Stimulated activated memory B cell treated with anti-CD40 and anti-IgM and Interleukin-4, amounts not matched to agents 10 μg/mL and 1 μg/mL and 100 μg/mL, for 72 hours (primary cell): ENCODE measurements at places on chromosomes 12 and 14.

DNA sequence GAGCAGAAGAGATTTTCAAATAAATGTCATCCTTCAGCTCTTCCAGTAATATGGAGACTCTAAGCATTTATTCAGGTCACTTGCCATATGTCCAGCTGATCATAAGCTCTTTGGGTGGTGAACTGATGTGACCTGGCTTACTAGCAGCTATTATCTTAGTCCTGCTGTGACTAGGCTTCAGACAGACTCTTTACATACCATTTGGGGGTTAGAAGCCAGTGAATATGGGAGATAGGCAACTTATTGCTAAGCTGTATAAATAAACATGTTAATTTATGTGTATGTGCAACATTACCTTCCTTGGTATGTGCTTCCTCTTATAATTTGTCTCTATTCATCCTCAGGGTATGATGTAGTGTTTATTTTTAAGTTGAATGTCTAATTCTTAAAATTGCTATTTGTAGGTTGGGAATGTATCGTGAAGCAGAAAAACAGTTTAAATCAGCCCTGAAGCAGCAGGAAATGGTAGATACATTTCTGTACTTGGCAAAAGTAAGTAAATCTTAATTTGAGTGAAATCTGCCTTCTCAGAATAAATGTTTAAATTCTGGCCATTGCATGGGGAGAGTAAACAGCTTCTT, 32.4 kb downstream of the TTC8 start:
- no peak for ATAC-seq
- H3K27ac ChIP-seq = no peak overlapping the region
- H3K36me3 ChIP-seq = peaks cover 21% of the 10 kb centered on the region
- H3K4me3 ChIP-seq = no peak overlapping the region
- no peaks in the 10 kb centered on the region for H3K27me3 ChIP-seq

DNA sequence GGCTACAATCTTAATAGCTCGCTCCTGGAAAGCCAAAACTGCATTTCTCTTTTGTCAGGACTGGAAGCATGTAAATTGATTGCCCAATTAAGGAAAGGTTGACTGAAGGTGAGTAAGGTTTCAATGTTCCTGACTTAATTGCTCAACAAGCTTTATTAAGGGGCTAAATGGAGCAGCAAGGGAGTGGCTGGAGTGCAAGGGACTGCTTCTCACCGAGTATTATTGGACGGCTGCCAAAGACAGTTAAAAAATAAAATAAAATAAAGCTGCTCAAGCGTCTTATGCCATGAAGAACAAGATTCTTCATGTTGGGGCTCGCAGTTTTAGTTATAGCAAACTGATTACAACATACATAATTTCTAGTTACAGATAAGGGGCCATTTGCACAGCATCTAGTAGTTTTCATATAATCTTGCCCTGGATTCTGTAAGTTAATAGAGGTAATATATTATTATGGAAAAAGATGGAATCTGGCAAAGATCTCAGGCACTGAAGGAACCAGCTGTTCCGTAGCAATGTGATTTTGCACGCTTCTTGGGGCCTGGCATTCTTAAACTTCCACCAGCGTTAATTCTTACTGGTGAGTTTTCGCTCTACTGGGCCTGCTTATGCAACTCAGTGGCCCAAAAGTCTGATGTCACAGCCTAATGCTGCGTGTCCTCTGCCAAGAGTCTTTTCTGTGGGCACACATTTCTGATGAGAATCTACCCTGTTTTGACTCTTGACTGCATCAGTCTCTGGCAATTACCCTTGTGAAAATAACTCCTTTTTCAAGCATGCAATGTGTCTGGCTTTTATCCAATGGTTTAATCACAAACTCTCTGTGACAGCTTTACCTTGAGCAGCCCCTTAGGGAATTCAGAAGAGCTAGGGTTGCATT, 108.5 kb downstream of the SLC38A1 start:
- H3K4me1 ChIP-seq = peaks cover 7% of the 10 kb centered on the region
- ATAC-seq = no peak
- H3K36me3 ChIP-seq = peaks cover 13% of the 10 kb centered on the region
- H3K27me3 ChIP-seq = no peaks in the 10 kb centered on the region
- no peak overlapping the region for H3K27ac ChIP-seq

GRCh38 chr12:6722863-6723262, 983 bp upstream of the COPS7A start:
- peaks cover 15% of the 10 kb centered on the region for H3K4me1 ChIP-seq
- no peak overlapping the region for H3K27ac ChIP-seq
- no peak for ATAC-seq
- H3K27me3 ChIP-seq = no peaks in the 10 kb centered on the region

DNA sequence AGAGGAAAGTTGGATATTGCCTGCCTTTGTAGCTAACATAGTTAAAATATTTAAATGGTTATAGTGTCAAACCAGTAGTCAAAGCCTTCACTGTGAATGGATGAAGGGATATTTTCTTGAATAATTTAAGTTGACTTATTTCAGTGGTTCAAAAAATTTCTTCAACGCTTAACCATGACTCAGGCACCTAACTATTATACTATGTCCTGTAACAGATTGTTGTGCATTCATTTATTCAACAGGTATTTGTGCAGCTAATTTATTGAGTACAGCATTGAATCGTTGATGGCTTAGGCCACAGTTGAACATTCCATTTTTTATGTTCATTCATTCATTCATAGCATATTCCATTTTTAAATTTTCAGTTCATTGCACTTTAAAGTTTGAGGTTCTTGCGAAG, 9.2 kb downstream of the HIF1A start:
- peaks cover 59% of the 10 kb centered on the region for H3K4me1 ChIP-seq
- H3K4me3 ChIP-seq = no peak overlapping the region
- peaks cover 20% of the 10 kb centered on the region for H3K36me3 ChIP-seq
- ATAC-seq = no peak
- no peaks in the 10 kb centered on the region for H3K27me3 ChIP-seq
- no peak overlapping the region for H3K27ac ChIP-seq

DNA sequence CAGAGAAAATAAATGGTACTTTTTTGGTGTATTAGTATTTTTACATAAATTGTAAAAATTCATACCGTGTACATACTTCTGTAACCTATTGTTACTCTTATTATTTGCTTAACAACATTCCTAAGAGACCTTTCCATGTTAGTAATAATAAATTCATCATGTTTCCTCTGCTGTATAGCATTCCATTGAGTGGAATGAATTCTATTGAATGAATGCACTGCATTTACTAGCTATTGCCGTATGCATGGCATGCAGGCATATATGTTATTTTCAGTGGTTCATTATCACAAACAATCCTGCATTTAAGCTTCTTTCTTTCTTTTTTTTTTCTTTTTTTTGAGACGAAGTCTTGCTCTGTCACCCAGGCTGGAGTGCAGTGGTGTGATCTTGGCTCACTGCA, 137.6 kb upstream of the TBX3 start:
- no peak overlapping the region for H3K4me3 ChIP-seq
- H3K36me3 ChIP-seq = no peaks in the 10 kb centered on the region
- no peak for ATAC-seq
- no peaks in the 10 kb centered on the region for H3K4me1 ChIP-seq
- H3K27me3 ChIP-seq = no peaks in the 10 kb centered on the region

- peaks cover 32% of the 10 kb centered on the region for H3K4me1 ChIP-seq
- peak; percentile 46 for ATAC-seq
- H3K27ac ChIP-seq = peak overlapping the region; percentile 77
- H3K4me3 ChIP-seq = peak overlapping the region; percentile 80
- H3K36me3 ChIP-seq = no peaks in the 10 kb centered on the region
Measured at GRCh38 chr14:100547633-100548294, 39.5 kb downstream of the BEGAIN start.

GRCh38 chr12:109892748-109893147, 7.3 kb upstream of the TCHP start:
- H3K27me3 ChIP-seq = no peaks in the 10 kb centered on the region
- no peak overlapping the region for H3K4me3 ChIP-seq
- peak overlapping the region; percentile 9 for H3K27ac ChIP-seq
- ATAC-seq = peak; percentile 75

DNA sequence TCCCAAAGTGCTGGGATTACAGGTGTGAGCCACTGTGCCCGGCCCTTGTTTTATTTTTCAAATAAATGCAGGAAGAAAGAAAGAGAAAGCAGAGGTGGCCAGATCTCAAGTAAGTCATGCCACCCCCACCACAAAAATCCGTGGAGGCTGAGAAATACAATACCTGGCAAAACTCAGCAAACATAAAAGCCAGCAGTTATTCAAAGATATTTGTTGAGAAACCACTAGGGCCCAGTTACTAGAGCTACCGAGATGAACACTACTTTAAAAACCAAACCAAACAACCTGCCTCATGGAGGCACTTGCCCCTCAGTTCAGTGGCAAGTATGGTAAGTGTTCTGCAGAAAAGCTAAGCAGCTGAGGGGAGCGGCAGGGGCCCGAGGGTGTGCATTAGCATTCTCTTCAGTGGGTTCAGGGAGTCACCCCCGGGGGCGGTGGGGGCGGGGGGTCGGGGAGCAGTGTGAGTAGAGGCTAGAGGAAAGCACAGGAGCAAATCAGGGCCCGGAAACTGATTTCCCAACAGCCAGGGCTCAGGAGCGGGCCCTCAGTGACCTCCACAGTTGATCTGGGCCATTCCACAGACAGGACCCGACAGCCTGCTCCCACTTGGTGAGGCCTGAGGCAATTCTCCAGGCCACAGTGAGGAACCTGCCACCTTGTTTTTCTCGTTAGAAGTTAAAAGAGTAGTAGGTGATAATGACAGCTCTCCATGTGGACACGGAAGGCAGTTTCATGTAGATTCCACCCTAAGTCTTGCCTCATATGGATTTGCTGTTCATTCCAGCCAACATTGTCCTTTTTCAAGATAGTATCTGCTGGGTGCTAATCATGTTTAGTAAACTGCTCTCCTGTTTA, 8.6 kb downstream of the EVL start:
- no peaks in the 10 kb centered on the region for H3K27me3 ChIP-seq
- H3K36me3 ChIP-seq = peaks cover 48% of the 10 kb centered on the region
- peaks cover 94% of the 10 kb centered on the region for H3K4me1 ChIP-seq

- H3K27me3 ChIP-seq = peaks cover 10% of the 10 kb centered on the region
- H3K36me3 ChIP-seq = no peaks in the 10 kb centered on the region
- no peaks in the 10 kb centered on the region for H3K4me1 ChIP-seq
- no peak overlapping the region for H3K27ac ChIP-seq
- ATAC-seq = no peak
- H3K4me3 ChIP-seq = no peak overlapping the region
Measured at GRCh38 chr12:42853370-42854140, 264.0 kb upstream of the PRICKLE1 start.

DNA sequence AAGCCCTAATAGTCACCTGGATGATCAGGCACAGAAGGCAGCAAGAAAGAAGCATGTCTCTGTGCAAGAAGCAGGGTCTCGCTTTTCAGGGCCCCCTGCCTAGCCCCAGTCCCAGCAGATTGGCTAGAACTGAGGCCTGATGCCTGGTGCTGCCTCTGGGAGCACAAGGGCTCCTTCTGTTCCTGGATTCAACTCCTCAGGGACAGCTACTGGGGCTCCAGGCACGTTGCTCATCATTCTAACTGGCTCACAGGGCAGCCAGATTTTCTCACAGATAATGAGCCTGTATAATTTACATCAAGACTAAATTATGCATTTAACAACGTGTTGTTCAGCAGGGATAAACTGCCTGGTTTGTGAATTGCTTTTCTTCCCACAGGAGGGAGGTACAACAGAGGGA, 106.5 kb upstream of the PLXNC1 start:
- H3K4me3 ChIP-seq = no peak overlapping the region
- no peaks in the 10 kb centered on the region for H3K36me3 ChIP-seq
- no peaks in the 10 kb centered on the region for H3K4me1 ChIP-seq
- no peak overlapping the region for H3K27ac ChIP-seq
- ATAC-seq = no peak

GRCh38 chr12:116964054-116965050, 53.6 kb downstream of the FBXW8 start:
- H3K36me3 ChIP-seq = peaks cover 50% of the 10 kb centered on the region
- no peak overlapping the region for H3K4me3 ChIP-seq

GRCh38 chr12:122235741-122236140, 9.9 kb upstream of the DIABLO start:
- H3K27ac ChIP-seq = no peak overlapping the region
- peaks cover 59% of the 10 kb centered on the region for H3K36me3 ChIP-seq
- no peaks in the 10 kb centered on the region for H3K27me3 ChIP-seq
- no peak overlapping the region for H3K4me3 ChIP-seq

DNA sequence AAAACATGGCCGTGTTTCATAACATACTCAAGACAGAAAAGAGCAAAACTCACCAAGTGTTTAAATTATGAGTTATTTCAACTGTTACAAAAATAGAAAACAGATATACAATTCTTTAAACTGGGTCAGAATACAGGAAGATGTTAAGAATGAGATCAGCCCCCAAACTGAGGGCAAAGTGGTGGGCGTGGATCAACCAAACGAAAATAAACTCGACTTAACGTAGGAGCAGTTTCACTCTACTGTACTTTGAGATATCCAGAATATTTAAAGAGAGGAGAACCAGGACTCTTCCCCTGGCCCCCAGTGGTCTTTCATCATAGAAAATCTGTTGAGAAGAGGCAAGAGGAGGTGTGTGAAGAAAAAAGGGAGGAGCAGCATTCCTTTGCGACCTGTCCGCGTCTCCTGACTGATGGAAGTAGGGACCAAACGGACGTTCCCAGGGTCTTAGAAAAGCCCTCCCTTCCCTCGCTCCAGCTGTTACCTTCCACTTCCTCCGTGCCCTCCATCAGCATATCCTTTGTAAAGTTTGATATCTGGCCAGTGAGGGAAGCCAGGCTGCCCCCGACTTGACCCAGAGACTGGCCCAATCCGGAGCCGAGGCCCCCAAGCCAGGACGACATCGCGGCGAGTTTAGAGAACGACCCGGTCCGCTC, 668 bp downstream of the TRIP11 start:
- H3K27me3 ChIP-seq = no peaks in the 10 kb centered on the region
- H3K4me1 ChIP-seq = peaks cover 28% of the 10 kb centered on the region
- no peaks in the 10 kb centered on the region for H3K36me3 ChIP-seq
- ATAC-seq = no peak
- peak overlapping the region; percentile 89 for H3K4me3 ChIP-seq

GRCh38 chr12:1083889-1084262, 92.9 kb downstream of the ERC1 start:
- no peaks in the 10 kb centered on the region for H3K27me3 ChIP-seq
- peaks cover 26% of the 10 kb centered on the region for H3K4me1 ChIP-seq
- no peak overlapping the region for H3K4me3 ChIP-seq
- no peak for ATAC-seq

- H3K27ac ChIP-seq = peak overlapping the region; percentile 19
- no peaks in the 10 kb centered on the region for H3K27me3 ChIP-seq
- peaks cover 91% of the 10 kb centered on the region for H3K4me1 ChIP-seq
- no peak for ATAC-seq
Measured at GRCh38 chr12:104598342-104599271, 141.9 kb downstream of the CHST11 start.

DNA sequence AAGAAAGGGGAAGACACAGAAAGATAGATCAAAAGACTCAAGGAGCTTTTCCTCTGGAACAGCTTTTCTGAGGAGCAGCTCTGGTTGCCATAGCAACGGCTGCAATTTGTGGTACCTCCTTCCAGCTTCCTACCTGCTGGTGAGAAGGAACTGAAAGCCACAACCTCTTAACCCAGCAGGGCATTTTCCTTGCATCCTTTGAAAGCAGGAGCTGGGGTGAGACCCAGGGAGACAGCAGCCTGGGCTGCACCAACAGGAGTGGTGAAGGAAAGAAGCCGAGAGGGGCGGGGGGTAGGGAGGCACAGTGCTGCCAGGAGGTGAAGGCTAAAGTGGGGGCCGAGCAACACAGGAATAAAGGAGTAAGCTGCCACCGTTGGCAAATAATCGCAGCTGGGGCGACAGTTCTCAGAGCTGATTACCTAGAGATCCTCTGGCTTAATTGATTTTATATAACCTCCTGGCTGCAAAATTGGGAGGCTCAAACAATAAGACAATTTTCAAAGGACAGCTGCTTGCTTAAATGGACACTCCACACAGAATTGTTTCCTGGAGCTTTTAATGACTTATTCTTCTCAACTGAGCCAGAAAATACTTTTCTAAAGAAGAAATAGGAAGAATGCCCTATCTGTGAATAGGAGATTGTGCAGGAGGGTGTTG, 129.4 kb downstream of the RPAP3 start:
- no peaks in the 10 kb centered on the region for H3K4me1 ChIP-seq
- no peak overlapping the region for H3K4me3 ChIP-seq
- no peak for ATAC-seq
- no peak overlapping the region for H3K27ac ChIP-seq
- peaks cover 32% of the 10 kb centered on the region for H3K27me3 ChIP-seq
- H3K36me3 ChIP-seq = no peaks in the 10 kb centered on the region
